Stimulated activated naive CD8-positive, alpha-beta T cell treated with anti-CD3 and anti-CD28 coated beads, Interleukin-15, amount 100 ng/mL, for 72 hours (primary cell): ENCODE measurements at places on chromosomes 4 and X.

DNA sequence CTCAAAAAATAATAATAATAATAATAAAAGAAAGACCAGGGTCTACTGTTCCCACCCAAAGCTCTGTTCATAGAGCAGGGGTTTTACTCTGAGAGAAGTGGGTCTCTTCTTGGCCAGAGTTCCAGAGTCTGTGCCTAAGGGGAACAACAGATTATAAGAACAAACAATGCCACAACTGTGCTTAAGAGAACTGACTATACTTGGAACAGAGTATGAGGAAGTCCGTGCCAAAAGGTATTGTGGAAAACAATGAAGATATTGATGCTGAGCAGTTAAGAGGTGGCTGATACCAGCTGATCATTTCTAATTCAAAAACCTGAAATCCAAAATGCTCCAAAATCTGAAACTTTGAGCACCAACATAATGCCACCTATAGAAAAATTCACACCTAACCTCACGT is 229.6 kb downstream of the FBXO8 start:
- DNase-seq = no peak

DNA sequence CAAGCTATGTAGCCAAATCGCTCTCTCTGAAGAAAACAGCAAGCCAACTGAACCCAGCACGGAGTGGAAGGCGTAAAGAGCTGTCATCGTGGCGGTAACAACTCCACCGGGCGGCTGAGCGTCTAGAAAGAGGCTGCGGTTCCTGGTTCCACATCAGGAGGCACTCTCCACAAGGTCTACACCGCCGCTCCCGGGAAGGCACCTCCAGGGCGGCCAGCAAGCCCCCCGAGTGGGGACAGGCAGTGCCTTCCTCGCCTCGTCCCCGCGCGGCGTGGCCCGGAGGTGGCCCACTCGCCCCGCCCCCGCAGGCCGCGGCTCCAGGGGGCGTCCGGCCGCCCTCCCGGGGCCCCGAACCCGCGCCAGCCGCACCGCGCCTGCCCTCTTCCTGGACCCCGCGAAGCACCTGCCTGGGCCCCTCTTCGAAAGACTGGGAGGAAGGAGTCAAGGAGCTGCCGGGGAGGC is 755 bp downstream of the KLHL8 start:
- peak; percentile 65 for DNase-seq

- DNase-seq = no peak
These were observed 673 bp downstream of the PARM1 start for GRCh38 chr4:74933562-74934015.

DNA sequence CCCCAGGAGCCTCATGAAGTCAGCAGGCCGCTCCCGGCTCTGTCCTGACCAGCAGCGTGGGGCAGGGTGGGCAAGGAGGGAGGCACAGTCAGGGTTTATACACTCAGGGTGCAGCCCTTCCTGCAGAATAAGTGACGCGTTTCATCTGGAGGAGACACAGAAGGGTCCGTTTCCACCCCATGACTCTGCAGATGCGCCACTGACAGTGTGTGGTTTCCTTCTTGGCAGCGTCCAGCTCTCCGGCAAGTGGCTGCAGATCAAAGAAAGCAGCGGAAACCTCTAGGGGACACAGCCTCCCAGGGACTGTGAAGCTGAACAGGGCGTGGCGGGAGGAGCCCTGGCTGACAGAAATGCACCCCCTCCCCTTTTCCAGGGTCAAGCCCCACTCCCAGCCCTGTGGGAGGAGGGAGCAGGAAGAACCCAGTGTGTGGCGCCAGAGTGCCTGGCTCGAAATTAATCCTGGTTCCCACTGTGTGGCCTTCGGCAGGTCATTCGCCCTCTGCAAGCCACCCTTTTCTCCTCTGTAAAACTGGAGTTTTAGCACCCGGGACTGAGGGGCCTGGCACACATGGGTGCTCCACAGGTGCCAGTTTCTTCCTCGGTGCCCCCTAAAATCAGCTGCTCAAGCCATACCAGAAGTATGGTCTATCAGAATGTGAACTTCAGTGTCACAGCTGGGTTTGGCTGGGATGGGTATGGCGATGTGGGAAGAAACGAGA is 17.3 kb upstream of the TBC1D14 start:
- DNase-seq = peak; percentile 27
